ENCODE measurements at places on chromosomes 2 and 18.

DNA sequence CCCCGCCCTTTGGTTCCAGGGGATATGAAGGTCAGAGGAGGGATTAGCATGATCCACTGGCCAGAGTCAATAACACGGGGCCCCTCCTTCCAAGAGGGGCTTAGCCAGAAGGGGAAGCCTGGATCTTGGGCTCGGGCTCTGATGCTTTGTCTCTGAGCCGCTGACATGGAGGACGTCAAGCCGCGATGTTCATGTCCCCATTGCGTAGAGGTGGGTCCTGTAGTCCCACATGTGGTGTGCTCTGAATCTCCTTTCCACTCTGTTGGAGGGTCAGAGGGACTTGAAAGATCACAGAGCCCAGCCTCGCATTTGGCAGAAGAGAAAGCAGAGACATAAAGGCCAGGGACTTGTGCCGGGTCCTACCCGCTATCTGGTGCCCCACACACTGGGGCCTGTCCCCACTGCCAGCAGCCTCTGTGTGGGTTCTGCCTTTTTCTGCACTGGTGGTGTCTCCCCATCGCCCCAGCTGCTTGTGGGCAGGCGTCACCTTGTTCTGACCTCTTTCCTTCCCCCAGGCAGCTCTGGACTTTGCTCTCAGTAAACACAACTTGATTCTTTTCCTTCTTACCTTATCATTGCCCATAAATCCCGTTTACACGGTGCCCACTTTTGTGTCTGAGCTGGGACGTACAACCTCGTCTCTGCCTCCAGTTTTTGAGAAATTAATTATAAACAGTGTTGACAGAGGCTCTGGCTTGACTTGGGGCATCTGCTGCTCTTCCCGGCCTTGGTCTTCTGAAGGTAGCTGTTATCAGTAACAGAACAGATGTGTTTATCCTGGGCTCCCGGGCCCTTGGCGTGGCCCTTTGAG lies 48.8 kb downstream of the SH3BP4 start:
- no peak for DNase-seq

- no peak for DNase-seq
Measured at GRCh38 chr2:174259981-174260380, 11.6 kb upstream of the OLA1 start.

- DNase-seq, result no peak
Measured at GRCh38 chr18:71899707-71900472, 644.3 kb downstream of the CBLN2 start.

- DNase-seq, result no peak
Measured at GRCh38 chr2:111701266-111701665, 182.7 kb downstream of the ANAPC1 start.

DNA sequence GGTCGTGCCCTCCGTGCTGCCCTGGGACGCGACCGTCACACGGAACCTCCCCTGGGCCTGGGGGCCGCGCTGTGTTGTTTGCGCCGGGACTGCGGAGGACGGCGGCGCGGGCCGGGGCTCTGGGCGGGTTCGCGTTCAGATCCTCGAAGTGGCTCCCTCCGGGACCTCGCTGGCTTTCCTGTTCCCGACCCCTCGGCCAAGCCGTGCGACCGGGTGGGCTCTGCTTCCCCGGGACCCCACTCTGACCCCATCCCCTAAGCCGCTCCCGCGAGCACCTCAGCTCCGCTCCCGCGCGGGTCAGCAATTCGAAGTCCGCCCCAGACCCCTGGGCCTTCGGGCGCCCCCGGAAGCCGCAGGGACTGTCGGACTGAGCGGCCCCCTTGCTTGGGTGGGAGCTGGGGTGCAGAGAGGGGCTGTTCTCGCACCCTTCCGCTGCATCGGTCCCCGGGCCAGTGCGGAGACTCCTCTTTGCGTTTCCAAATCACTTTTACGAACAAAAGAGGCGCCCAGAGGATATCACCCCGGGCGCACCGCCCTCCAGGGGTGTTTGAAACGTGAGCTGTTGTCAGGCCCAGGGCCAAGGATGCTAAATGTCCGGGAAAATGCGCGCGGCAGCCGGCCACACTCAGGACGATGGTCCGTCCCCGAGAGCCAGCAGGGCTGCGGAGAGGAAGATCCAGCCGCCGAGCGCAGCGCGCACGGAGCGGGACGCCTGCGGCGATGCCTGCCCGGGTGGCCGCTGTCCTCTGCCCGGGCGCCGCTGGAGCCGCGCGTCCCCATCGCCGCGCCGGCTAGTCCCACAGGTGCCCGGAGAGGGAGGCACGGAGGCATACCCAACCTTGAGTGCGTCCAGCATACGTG lies 73.5 kb downstream of the ZCCHC2 start:
- DNase-seq, result no peak

- no peak for DNase-seq
Measured at GRCh38 chr2:147026664-147027295, 818.0 kb upstream of the ACVR2A start.

DNA sequence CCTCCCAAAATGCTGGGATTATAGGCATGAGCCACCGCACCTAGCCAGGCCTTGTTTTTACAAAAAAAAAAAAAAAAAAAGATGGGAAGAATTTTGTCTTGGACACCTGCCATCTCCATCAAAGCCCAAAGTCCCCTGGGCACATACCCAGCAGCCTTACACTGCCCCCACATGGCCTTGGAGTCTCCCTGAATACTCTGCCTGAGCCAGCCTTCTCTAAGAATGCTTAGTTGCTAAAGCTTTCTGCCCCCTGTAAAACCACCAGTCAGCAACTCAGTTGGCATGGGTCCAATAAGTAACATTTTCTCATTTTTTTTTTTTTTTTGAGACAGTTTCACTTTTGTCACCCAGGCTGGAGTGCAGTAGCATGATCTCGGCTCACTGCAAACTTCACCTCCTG lies 40.6 kb downstream of the SPC25 start:
- no peak for DNase-seq

- DNase-seq, result no peak
Measured at GRCh38 chr2:112480530-112481049, 1.4 kb upstream of the TTL start.

DNA sequence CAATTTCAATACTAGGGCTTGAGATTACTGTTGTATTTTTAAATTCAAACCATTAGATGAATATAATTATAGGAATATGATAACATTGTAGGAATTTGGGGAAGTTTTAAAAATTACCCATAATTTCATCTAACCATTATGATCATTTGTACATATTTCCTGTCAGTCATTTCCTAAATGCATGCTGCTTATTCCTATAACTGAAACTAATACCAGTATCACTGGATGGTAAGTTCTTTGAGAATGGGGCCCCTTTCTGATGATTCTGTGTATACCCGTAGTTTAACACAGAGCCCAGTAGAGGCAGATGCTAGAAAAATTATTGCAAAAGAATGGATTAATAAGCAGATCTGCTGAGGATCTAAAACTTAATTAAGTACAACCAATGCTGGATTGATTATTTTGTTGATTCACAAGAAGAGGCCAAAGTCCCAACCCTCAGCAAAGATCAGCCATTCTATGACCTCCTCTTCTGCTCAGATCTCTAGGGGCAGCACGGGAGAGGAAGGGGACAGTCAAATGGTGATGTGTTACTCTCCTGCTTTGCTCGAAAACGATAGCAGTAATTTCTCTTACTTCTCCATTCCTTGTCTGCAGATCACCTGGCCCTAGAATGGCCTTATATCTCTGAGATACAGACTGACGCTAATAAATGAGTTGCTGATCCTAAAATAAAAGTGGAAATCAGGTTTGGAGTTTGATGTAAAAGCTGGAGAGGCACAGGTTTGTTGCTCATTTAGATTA lies 69.5 kb upstream of the PELI1 start:
- DNase-seq, result no peak

GRCh38 chr2:127087791-127088495 lies 19.0 kb downstream of the BIN1 start:
- DNase-seq, result no peak

DNA sequence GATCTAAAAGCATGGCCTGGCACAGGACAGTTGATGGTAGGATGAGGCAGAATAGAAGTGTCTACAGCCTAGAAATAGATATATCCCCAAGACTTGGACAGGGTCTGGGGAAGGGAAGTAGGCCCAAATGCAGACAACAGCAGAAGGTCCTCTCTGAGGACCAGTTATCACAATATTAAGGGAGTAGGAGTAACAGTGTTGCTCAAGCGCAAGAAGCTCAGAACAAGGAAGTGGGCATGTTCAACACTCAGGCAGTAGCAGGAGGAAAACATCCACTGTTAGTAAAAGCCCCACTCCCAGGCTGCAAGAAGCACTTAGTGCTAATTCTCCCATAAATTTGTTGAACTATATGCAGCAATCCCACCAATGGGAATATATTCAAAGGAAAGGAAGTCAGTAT lies 314.7 kb downstream of the METTL4 start:
- DNase-seq, result no peak

DNA sequence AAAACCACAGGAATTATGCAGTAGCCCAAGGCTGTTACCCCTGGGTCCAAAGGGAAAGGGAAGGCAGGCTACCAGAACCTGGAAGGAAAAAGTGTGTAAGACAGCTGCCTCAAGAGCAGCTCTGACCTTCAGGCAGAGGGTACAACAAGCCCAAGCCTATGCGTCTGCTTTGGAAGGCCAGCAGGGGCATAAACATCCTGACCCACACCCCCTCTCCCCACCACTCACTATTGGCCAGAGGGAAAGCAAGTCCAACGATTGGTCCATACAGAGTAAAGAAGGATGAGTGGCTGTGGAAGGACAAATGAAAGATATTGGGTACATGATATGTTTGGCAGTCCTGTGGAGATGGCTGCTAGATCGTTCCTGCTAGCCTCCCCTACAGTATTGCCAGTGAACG lies 227.6 kb upstream of the HNRNPA3 start:
- DNase-seq, result no peak

GRCh38 chr2:2586068-2586776 lies 255.1 kb upstream of the MYT1L start:
- no peak for DNase-seq

- no peak for DNase-seq
Measured at GRCh38 chr18:70411876-70412435, 123.1 kb downstream of the SOCS6 start.

DNA sequence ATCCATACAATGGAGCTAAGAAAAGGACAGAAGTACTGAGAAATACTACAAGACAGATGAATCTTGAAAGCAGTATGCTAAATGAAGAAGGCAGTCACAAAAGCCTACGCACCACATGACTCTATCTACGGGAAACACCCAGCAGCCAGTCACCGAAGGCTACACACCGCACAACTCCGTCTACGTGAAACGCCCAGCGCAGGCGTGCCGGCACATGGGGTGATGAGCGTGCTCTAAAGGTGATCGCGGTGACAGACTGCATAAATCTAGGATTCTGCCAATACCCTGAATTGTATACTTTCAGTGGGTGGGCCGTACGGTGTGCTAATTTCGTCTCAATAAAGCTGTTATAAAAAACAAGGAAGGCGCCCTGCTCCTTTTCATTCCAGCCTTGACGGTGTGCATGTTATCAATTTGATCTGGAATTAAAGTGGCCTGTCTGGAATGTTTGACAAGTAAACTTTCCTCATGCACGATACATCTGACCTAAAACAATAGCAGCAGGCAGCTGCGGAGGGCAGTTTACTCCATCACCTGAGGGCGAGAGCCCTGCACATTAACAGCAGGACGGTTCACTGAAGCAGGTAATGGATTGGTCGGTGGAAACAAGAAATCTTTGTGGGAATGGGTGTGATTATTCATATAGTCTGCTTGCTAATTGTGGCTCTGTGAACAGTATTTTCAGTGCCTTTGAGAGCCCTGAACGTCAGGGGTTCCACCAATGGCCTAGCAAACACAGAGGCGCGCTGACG lies 86.2 kb upstream of the SALL3 start:
- no peak for DNase-seq

GRCh38 chr2:23423873-23424680 lies 39.1 kb downstream of the KLHL29 start:
- DNase-seq, result no peak

- peak; percentile 24 for DNase-seq
Measured at GRCh38 chr2:134736167-134736880, 17.5 kb upstream of the TMEM163 start.

GRCh38 chr2:160909781-160910242 lies 250.4 kb upstream of the TANK start:
- DNase-seq, result no peak

- DNase-seq, result no peak
Measured at GRCh38 chr2:215748446-215748845, 264.9 kb downstream of the MREG start.

DNA sequence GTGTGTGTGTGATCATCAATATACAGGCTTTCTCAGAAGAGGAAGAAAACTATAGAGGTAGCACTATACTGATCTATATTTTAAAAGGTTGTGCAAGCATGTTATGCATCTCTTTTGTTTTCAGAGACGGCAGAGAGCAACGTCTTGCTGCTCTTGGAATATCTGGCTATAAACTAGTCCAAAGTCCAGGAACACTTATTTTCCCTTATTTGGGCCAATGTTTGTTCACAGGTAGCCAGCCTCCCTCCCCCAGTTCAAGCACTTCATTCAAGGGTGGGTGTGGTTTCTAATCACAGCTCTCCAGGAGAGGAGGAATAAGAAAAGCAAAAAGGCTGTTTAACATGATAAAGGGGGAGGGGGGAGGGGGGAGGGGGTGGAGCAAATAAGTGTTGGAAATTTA lies 4.2 kb downstream of the FZD5 start:
- DNase-seq, result no peak

DNA sequence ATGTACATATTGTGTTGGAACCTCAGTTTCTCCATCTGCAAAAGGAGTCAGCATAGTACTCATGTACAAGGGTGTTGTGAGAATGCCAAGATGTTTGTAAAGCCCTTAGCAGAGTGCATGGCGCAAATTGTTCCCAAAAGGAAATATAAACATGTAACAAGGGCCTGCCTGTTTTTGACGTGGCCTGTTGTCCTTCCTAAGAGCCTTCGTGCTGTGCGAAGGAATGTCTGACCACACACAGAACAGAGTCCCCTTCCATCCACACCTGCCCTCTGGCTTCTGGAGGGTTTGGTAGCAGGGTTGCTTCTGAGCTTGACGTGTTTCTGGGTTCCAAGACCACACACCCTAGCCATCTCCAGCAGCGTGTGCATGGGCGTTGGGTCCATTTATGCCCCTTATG lies 34.9 kb downstream of the CABLES1 start:
- no peak for DNase-seq

- no peak for DNase-seq
Measured at GRCh38 chr2:223538920-223539440, 63.2 kb downstream of the SCG2 start.

GRCh38 chr18:67805261-67805660 lies 288.7 kb upstream of the DSEL start:
- DNase-seq, result no peak

GRCh38 chr2:42167458-42167857 lies 1.7 kb upstream of the EML4 start:
- DNase-seq, result no peak

DNA sequence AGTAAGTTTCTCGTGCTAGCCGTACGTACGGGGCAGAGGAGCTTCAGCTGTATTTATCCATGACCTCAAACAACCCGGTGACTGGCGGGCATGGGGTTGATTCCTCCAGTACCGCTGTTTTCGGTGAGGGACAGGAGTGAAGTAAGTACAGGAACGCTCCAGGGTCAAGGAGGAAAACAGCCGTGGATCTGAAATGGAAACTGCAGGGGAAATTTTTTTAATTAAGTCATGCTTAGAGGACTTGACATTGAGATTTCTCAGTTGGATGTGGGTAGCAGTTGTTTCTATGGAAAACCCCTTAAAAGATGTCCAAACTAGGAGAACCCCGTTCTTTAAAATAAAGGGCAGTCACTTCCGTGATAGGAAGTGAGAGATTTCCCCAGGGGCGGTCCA lies 1.2 kb downstream of the RAB12 start:
- DNase-seq, result no peak

Measured in GDM1 (cell line).